Occipital lobe (tissue), 3 donors: ENCODE measurements at places on chromosomes 16 and 17.
A peak's percentile ranks its signal among the peaks of the same experiment; 100 is the strongest.

- no peak for DNase-seq
These were observed 11.9 kb downstream of the CDH15 start for GRCh38 chr16:89183463-89183862.

DNA sequence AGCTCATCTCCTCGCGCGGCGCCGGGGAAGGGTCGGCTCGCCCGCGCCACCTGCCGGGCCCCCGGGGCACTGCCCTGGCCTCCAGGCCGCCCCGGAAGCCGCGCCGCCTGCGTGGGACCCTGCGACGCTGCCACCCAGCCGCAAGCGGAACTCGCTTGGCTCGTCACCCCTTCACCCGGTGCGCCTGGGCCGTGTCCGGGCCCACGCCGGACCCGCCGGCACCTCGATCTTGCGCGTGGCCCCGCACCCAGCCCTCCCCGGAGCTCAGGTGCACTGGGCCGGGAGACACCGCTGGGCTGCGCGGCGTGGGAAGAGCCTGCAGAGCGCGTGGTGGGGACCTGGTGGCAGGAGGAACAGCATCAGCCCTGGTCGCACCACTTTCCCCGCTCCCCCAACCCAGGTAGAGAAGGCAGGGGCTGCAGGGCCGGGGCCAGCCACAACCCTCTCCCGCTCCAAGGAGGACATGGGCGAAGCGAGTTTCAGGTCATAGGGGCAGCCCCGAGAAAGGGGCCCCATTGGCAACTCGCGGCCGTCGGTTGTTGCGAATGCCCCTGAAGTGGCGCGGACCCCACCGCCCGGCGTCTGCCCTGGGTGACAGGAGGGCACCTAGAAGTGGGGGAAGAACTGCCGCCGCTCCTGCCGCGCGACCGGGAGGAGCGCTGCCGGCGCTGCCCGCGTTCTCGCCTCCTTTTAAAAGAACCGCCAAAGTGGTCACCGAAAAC is 363 bp upstream of the MIF4GD start:
- DNase-seq, result peak; percentile 66

GRCh38 chr16:72099377-72099818 is 5.8 kb downstream of the DHX38 start:
- DNase-seq, result peak; percentile 7

DNA sequence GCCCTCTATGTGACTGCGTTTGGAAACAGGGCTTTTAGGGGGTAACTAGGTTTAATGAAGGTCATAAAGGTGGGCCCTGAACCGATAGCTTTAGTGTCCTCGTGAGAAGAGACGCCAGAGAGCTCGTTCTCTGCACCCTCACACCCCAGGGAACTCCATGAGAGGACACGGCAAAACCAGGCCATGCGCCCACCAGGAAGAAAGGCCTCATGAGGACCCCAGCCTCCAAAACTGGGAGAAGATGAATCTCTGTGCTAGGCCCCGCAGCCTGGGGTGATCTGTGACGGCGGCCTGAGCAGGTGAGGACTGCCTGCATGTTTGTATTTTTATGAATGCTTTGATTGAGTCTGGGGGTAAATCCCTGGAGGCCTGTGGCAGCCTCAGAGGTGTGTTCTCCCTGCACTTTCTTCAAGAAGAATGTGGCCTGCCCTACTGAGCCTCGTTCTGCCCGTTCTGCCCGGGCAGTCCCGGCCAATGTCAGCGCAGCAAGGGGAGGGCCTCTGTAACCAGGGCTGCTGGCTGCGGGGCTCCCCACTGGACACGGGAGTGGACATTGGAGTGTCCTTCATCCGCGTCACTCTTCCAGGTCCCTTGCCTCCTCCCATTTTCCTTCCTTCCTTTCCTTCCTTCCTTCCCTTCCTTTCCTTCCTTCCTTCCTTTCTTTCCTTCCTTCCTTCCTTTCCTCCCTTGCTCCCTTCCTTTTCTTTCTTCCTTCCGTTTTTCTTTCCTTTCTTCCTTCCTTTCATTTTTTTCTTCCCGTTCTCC is 6.8 kb upstream of the RNF213 start:
- DNase-seq, result no peak

- no peak for DNase-seq
These were observed 60.7 kb upstream of the SREBF1 start for GRCh38 chr17:17897442-17897841.
